Retina (tissue), 1 donor: ENCODE measurements at places on chromosomes 1 and 21.
A peak's percentile ranks its signal among the peaks of the same experiment; 100 is the strongest.

- DNase-seq: no peak
These were observed 54.7 kb downstream of the VWA5B1 start for GRCh38 chr1:20345419-20345818.

GRCh38 chr1:212225871-212226302 lies 59.3 kb upstream of the PPP2R5A start:
- no peak for DNase-seq

DNA sequence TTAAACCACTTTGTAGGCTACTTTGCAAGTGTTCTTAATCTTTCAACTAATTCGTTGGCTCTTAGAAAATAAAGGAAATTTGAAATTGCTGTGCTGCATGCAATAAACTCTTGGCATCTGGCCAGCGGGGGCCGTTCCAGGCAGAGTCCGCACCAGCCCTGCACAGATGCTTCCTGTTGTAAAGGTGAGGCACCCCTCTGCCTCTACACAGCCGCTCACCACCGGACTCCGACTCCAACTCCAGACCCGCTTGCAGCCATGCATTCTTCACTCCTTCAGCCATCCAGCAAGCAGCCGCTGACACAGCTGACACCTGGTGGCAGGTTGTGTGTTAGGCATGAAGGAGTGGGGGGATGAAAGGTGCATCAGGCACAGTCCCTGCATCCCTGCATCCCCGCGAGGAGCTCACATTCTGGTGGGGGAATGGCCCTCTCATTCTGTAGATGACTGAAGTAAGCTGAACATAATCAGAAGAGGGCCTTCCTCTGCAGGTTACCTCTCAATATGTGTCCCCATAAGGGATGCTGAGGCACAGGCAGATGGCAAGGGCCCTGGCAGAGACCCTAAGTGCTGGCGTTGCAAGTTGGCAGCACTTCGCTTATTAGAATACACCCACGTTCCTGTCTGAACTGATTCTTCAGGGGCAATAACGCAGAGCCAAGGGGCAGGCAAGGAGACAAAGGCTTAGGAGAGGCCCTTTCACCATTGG lies 56.8 kb downstream of the GLIS1 start:
- DNase-seq: peak; percentile 58

DNA sequence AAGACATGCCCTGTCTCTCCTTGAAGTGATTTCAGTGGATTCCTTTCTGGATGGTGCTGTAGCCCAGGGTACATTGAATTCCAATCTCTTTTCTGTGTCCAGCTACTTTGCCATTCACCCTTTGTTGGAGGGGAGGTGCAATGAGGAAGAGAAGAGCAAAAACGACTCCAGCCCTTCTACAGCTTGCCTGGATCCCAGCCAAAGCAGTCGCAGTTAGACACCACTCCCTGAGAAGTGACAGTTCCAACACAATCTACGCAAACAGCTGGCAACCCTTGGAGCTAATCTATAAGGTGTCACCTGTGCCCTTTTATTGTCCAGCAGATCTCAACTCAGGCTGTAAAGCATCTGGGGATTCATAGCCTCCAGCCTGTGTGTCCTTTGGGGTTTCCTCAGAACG lies 4.6 kb downstream of the CD244 start:
- no peak for DNase-seq

- DNase-seq: no peak
These were observed 17.2 kb upstream of the STX12 start for GRCh38 chr1:27755865-27756264.

DNA sequence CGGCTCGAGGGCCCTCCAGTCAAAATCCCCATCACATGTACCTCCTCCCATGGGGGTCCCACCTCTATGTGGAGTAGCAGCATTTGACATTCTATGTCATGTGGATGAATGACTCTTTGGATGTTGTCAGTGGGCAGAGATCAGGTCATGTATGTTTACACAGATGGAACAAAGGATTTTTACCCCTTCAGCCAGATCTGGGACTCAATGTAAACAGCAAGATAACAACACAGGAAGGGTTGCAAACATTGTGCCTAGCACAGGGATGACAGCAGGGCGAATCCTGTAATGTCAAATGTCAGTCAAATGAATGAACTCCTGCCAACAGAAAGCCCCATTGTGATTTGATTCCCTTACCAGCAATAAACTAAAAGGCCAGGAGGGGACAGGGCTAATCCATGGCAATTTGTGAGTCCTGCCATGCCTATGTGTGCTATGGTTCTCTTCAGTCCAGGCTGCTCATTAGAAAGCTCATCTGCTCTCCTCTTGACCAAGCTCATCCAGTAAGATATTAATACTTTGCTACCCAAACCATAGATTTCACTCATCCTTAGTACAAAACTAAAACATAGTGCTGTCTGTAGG lies 60.3 kb downstream of the PGBD5 start:
- DNase-seq: no peak

DNA sequence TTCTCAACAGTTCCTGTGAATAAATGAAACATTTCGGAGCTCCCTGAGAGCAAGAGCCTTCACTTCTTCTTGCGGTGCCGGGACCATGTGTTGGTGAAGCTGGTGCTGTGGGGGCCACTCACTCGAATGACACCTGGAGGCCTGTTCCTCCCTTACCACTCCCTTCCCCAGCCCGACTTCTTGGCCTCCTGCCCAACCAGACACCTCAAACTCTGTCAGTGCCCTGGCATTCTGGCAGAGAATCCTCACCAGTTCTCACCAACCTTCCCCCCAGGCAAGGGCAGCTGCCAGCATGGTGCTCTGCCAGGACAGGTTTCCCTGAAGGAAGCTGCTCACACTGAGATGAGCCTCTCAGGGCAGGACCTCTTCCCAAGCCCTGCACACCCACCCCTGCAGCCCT lies 68.3 kb downstream of the MPZL1 start:
- DNase-seq: no peak

DNA sequence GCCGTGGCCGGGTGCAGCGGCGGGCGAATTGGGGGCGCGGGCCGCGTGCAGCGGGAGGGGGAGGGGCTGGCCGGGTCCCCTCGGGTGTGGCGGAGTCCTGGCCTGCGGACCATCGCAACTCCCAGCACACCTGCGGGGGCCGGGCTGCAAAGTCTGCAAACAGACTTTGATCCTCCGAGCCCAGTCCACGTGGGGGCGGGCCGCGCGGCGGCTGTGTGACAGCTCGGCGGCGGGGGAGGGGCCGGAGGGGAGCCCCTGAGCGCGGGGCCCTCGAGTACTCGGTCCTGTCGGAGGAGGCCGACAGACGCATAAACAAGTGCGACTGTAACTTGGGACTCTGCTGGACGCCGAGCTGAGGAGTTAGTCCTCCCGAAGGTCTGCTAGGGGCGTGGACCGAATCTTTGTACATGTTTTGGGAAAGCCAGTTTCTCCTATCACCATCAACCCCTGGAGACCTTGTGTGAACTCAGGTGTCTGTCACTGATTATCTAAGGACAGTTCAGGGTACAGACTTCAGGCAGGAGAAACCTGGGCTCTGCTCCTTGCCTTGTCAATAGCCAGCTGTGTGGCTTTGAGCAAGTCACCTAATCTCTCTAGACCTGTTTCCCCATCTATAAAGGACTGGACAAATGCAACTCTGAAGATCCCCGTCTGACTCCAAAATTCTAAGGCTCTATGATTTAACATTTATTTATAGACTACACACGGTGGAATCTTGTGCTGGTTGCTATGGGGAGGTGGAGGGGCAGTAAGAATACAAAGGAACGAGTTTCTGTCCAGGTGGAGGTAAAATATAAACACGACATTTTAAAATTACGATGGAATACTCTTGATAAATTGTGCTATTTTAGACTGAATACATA lies 710 bp upstream of the SLC30A1 start:
- peak; percentile 63 for DNase-seq

GRCh38 chr1:184881941-184882913 lies 92.1 kb downstream of the NIBAN1 start:
- DNase-seq: no peak

GRCh38 chr1:212285685-212286555 lies 710 bp downstream of the PPP2R5A start:
- peak; percentile 84 for DNase-seq

- no peak for DNase-seq
These were observed 33.0 kb upstream of the PRRX1 start for GRCh38 chr1:170630977-170631376.
